ENCODE measurements at places on chromosomes 5 and 9.

GRCh38 chr5:2020730-2021129 lies 138.0 kb upstream of the IRX4 start:
- DNase-seq, result peak; percentile 21

DNA sequence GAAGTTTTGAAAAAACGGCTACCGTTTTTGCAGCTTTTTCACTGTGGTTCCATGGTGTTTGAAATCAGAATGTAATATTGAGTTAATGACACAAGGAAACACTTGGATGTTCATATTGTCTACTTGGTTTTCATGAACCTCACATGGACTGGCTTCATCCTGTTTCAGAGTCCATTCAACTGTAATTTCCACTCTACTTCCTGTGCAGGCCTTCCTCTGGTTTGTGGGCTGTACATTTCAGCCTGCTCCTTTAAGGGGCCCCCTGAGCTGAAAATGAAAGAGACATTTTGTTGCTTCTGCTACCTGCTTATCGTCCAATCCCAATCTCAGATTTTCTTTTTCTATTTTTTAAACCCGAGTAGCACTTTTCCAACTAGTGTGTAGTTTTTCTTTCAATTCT lies 41.8 kb upstream of the CDKN2B start:
- no peak for DNase-seq

- DNase-seq, result no peak
These were observed 516.0 kb downstream of the SPATA31D1 start for GRCh38 chr9:82504620-82505019.

DNA sequence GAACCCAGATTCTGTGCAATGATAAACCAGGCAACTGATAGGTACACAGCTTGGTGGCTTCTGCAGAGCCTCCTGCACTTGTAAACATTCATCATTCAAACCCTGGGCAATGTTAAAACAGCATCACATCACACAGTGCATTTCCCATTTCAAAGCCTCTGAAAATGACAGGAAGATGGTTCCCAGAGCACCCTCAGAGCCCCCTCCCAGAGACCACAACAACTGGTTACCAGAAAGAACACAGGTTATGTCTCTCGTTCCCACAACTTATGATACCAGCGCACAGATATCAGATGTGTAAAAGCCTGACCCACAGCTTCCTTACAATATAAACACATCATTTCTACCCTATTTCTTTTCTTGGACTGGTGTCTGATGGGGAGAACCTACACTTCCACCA lies 248.7 kb downstream of the AUH start:
- DNase-seq, result no peak

GRCh38 chr9:18052060-18052459 lies 421.9 kb upstream of the ADAMTSL1 start:
- DNase-seq, result no peak

GRCh38 chr9:35254237-35254636 lies 92.4 kb downstream of the UNC13B start:
- DNase-seq, result no peak

DNA sequence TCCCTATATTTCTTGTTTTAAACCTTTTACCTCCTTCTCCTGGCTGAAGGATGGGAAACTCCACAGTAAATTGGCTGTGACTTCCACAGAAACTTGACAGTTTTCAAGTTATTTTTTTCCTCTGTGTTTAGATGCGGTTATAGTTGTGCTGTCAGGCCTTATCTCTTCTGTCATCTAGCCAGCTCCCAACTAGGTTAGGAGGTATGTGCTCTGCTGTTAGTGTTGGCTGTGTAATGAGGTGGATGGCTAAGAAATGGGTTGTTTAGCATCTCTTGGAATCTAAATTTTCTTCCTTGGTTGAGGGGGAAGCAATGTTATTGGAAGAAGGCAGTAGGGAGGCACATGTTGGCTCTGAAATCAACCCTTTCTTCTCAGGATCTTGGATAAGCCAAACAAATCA lies 149.9 kb upstream of the RUSC2 start:
- no peak for DNase-seq

DNA sequence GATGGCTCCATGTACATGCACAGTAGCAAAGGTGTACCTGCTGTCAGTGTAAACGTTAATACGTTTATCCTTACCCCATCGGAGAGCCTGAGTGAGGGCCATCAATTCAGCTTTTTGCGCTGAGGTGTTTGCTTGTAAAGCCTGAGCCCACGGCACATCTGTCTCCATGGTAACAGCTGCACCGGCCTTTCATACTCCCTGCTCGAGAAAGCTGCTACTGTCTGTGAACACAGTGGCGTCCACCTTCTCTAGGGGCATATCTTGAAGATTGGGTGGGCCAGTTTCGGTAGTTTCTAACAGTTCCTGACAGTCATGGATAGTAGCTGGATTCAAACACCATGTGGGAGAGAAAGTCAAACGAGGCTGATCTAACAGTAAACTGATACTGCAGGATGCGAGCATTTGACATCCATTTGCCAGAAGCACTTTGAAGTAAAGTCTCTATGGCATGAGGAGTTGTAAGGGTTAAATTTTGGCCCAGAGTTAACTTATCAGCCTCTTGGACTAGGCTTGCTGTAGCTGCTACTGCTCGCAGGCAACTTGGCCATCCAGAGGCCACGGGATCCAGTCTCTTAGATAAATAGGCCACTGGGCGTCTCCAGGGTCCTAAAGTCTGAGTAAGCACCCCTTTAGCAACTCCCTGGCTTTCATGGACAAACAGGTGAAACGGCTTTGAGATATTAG lies 21.0 kb upstream of the RHOBTB3 start:
- DNase-seq, result no peak

DNA sequence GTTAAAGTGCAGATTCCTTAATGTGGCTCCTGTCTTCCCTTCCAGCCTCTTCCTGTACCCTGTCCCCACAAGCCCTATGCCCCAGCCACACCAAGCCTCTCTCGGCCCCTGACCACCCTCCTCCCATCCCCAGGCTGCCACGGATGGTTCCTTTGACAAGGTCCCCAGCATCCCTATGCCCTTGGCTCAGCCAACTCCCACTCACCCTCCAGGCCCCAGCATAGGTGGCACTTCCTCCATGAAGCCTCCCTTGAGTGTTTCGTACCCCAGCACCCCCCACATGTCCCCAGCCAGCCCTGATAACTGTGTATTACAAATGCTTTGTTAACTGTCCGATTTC lies 115.5 kb upstream of the TBC1D2 start:
- DNase-seq, result no peak

GRCh38 chr5:53076014-53076583 lies 33.5 kb downstream of the MOCS2 start:
- no peak for DNase-seq
